ENCODE measurements at places on chromosomes 5 and 9. TPM values are rescaled to one million over a fixed set of nuclear protein-coding genes. Genes with fewer than 3 reads are reported as not detected.

- DNase-seq: no peak
These were observed 89.0 kb downstream of the DCP2 start for GRCh38 chr5:113065626-113066025.

CDKN2B gene
- 3.9 TPM for total RNA-seq

- no peak for DNase-seq
These were observed 96.5 kb upstream of the RPS23 start for GRCh38 chr5:82374637-82375036.

ATP10B gene
- not detected for total RNA-seq

DNA sequence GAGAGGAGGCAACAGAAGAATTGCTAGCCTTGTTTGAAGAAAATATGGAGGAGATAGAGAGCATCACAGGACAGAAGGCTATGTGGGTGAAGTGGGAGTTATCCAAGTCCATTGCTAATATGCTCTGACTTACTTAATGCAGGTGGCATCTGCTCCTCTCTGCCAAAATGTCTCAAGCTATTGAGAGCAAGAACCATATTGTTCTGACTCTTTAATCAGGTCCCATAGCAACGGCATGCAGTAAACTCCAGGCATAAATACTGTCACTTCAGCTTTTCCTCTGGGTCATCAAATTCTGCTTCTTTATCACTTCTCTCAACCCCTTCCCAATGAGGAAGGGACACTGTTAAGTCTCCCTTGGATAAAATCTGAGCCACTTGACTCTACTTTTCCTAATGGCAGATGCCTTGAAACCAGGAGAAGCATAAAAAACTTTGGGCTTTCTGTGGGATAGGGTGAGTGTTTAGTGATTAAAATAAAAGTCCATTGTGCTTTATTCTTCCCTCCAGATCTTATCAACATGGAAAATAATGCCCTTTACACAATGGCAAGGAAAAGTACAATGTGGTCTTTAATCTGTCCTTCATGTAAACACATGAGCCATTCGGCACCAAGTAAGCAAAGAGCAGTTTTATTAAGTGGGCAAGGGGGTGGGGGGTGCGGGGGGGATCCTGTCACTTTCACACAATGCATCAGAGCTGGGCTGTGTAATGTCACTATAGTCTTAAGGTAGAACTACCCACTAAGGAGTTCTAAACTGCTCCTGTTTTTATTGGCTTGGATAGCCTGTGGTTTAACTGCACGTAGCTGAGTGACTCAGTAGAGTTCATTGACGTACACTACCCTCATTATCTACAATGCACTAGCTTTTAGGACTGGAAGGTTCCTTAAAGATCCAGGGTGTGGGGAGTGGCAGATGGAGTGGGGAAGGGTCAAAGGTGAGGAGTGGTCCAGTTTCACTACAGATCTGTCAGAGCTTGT, 71.0 kb upstream of the TARS1 start:
- no peak for DNase-seq

DNA sequence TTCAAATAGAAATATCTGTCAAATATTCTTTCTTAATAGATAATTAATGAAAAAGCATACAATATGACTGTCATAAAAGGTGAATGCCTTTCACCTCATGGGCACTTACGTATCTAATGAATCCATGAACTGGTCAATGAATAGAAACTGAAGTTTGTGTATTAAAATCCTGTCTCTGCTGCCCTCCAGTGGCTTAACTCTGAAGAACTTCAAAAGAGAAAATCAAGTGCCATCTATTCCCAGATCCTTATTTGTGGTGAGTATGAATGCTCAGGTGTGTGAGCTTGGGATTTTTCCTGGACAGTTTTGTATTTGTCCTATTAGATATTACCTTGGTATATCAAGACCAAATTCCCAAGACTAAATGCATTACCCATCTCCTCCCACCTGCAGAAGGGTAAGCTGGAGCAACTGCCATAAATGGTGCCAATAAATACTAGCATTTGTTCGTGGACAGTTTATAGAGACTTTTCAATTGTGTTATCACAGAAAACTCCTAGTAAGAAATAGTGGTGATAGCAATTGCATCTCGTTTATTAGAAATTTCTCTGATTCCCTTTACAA, 44.0 kb upstream of the SVEP1 start:
- no peak for DNase-seq

SHISAL2B gene
- total RNA-seq: not detected

- DNase-seq: no peak
These were observed 9.1 kb upstream of the C1QTNF2 start for GRCh38 chr5:160379511-160379910.

TUSC1 gene
- total RNA-seq: 22.7 TPM

PPP3R2 gene
- not detected for total RNA-seq

- DNase-seq: no peak
These were observed 259.6 kb upstream of the RPS23 start for GRCh38 chr5:82537687-82538306.

PCDHA8 gene
- total RNA-seq: not detected

DNA sequence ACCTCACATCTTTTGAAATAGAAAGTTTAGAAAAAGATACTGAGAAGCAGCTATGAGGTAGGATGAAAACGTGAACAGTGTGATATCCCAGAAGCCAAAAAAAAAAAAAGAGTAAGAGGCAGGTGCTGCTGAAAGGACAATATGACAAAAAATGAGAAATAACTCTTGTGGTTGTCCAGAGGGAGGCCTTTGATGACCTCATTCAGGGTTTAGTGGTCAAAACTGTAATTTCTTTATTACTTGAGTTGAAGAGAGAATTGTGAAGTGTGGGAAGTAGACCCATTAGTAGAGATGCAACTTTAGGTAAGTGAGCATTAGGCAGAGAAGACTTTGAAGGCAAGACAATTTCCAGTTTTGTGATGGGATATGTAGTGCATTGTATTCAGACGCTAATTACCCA, 1306.3 kb upstream of the ACO1 start:
- no peak for DNase-seq

SELENOP gene
- total RNA-seq: 213 TPM

- DNase-seq: no peak
These were observed 505.5 kb downstream of the CTNND2 start for GRCh38 chr5:11398728-11399127.

- DNase-seq: no peak
These were observed 249.1 kb downstream of the ENC1 start for GRCh38 chr5:74391410-74391809.

BARHL1 gene
- total RNA-seq: not detected

SPINK6 gene
- total RNA-seq: not detected

PCDHAC1 gene
- total RNA-seq: 0.51 TPM

DNA sequence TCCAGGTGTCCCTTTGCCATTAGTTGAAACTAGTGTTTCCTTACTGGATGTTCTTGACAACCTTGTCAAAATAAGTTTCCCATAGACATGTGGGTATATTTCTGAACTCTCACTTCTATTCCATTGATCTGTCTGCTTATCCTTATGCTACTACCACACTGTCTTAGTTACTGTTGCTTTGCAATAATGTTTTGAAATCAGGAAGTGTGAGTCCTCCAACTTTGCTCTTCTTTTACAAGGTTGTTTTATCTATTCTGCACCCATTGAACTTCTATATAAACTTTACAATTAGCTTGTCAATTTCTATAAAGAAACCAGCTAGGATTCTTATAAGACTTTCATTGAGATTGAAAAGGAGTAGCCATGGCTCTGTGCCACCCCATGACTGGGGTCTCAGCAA, 24.3 kb downstream of the CD14 start:
- DNase-seq: no peak

DNA sequence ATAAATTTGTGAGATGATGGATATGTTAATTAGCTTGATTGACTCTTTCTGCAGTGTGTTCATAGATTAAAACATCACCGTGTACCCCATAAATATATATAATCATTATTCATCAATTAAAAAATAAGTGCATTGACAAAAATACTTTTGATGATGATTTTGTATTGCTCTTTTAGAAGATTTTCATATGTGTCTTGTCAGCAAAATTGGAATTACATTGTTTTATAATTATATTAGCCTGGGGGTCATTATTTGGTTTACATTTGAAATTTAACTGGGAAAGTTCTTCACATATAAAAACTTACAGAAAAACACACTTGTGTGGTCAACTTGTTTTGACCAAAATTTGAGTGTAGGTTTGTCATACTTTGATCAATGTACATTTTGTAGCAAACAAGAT, 614.6 kb upstream of the ITGA1 start:
- no peak for DNase-seq

DNA sequence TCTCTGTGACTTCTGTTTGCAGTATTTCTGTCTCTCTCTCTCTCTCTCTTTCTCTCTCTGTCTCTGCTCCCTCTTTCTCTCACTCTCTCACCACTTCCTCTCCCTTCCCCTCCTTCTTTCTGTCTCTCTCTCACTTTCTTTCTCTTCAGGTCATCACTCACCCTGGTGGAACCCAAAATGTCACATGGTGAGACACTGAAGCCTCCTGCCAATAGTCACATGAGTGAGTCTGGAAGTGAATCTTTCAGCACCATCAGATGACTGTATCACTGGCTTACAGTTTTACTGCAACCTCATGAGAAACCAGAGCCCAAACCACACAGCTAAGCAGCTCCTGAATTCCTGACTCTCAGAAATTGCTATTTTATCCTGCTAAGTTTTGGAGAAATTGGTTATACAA, 414.6 kb downstream of the CAAP1 start:
- no peak for DNase-seq

GRCh38 chr5:40494631-40495236, 185.0 kb upstream of the PTGER4 start:
- no peak for DNase-seq

DNA sequence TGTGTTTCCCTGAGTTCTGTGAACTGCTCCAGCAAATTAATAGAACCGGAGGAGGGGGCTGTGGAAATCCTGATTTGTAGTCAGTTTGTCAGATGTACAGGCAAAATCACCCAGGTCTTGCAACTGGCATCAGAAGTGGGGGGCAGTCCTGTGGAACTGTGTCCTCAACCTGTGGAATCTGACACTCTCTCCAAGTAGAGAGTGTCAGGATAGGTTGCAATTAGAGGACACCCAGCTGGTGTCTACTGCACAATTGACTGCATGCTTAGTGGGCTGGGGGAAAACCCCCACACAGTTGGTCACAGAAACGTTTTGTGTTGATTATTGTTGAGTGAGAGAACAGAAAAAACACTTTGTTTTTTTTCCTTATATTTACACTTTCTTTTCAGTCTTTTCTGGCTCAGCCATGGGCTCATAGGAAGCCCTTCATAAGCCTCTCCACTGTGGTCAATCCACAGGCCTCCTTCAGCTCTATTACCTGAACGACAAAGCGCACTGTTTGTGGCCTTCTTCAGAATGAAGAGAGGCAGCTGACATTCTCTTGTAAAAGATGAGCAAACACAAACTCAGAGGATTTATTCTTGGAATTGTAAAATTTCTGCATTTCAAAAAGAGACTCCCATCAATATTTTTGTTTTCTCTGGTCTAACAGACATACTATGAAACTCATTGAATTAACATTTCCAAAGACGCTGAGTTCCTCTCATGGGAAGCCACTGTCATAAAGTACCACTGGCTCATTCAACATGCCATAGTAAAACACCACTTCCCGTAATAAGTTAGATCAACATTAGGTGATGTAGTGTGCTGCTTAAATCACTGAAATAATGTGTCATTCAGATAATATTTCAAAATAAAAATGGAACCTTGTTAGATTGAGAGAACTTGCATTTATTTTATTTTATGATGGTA, 348.9 kb upstream of the RFX3 start:
- no peak for DNase-seq

LCN9 gene
- not detected for total RNA-seq

GHR gene
- 10.9 TPM for total RNA-seq

GRCh38 chr5:122805481-122805880, 30.6 kb downstream of the SNX2 start:
- no peak for DNase-seq
